ENCODE measurements at places on chromosomes 6 and 20.

GRCh38 chr20:15922556-15922955 lies 650.7 kb downstream of the KIF16B start:
- no peak for DNase-seq

- DNase-seq: peak; percentile 95
Observed at GRCh38 chr6:129490521-129491255, 219.3 kb downstream of the ARHGAP18 start.

DNA sequence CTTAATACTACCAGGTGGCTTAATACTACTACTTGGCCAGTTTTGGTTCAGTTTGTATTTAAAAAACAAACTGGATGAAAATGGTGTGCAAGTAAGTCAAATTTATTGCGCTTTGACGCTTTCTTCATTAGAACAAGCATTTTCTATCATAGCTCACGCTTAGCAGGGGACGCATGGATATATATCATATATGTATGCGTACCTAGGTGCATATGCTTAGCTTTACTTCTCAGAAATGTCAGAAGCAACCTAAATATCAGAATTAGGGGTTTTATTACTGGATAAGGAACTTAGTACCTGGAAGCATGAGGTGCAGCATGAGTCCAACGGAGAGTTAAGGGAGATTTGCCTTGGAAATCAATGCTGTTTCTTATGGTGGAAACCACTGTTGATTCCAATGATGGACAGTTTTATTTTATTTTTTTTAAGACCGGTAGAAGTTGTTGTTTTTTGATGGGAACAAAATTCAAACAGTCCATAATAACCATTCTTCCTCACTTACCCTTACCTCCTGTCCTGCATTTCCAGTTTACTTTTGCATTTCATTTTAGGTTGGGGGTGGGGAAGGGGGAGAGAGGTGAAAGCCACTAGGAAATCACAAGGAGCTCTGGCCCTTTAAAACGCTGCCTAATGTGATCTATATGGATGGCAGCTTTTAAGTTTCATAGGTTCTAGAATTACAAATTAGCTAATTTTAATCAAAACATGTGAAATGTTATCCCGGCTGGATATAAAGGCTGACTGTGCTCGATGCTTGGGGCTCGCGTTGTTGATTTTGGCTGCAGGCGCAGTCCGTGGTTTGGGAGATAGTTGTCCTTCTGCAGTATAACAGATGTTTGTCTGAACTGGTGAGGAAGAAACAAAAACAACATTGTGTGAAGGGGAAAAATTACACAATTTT lies 2.1 kb downstream of the SOBP start:
- peak; percentile 63 for DNase-seq

GRCh38 chr6:133132466-133132971 lies 108.6 kb upstream of the EYA4 start:
- no peak for DNase-seq

DNA sequence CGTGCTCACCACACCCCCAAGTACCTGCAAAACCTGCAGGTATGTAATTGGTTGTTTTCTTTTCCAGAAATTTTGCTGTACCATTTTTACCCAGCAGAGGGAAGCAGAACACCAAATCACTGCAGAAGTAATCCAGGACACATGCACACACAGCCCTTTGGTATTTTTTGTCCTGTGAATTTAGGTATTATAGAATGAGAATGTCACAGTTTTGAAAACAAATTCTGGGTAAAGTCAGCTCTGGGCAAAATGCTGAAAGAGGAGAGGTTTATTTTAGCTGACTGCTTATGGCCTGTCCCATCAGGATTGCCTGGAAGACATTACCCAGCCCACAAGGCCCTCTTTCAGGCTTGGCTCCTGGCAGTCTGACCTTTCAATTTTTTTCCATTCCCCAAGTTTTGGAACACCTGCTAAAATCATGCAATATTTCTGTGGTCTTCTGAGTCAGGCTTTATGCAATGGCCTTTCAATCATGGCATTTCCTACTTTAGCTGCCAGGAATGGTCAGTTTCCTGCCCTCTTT lies 3.5 kb upstream of the EFHC1 start:
- peak; percentile 80 for DNase-seq
